NCI-H446 (cell line): ENCODE measurements at places on chromosomes 5 and 9.
A peak's percentile ranks its signal among the peaks of the same experiment; 100 is the strongest.

DNA sequence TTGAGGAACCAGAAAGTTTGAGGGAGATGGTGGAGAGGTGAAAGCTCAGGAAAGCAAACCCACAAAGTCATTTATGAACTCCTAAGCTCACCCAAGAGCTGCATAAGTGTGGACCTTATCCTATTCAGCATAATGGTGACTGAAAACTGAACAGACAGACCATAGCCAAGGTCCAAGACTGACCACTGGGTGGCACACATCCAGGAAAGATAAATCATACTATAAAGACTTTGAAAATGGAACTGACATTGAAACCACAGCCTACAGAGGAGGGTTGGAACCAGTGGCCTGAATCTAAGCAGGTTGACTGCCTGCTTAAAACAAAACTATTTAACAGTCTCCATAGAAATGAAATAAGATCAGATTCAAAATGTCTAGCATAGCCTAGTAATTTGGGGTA lies 121.0 kb upstream of the RGS7BP start:
- no peak for DNase-seq

DNA sequence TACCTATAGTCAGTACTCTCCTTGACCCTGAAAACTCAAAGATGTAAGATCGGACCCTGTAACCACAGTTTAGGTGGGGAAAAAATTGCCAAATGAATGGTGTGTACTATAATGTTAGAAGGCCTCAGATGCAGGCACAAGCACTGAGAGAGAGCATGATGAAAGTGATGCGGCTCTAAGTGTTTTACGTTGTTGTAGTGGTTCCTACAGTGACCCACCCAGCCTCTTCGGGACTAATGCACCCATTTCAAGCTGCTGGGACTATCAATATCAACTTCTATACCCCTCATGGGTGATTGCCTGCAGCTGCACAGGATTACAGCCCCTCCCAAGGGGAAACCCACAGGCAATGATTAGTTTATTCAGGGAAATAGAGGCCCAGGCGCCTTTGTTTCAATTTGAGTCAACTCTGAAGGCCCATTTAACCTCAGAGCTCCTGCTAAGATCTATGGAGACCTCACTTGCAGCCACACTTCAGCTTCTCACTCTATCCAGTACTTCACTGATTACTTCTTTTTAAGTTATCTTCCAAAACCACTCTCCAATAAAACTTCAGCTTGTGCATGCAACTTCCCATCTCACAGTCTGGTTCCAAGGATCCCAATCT lies 340.7 kb downstream of the NR2F1-AS1 start:
- DNase-seq, result no peak

GRCh38 chr5:28512648-28513047 lies 1474.3 kb upstream of the CDH9 start:
- DNase-seq, result no peak

DNA sequence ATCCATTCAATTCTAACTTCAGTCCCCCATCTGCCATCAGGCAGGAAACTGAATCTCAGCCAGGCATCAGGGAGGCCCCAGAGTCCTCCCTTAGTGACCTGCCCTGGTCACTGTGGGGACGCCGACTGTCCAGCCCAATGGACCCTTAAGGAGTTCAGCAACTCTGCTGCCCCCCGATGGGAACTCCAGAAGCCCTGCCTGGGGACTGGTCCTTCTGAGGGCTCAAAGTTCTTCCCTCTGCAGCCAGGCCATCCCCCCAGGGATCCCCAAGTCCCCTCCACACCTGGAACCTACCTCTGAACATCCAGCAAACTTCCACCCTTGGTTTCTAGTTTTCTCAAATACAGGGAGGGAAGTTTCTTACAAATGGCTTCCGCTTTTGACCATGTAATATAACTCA lies 76.8 kb downstream of the UBE2QL1 start:
- DNase-seq, result no peak

DNA sequence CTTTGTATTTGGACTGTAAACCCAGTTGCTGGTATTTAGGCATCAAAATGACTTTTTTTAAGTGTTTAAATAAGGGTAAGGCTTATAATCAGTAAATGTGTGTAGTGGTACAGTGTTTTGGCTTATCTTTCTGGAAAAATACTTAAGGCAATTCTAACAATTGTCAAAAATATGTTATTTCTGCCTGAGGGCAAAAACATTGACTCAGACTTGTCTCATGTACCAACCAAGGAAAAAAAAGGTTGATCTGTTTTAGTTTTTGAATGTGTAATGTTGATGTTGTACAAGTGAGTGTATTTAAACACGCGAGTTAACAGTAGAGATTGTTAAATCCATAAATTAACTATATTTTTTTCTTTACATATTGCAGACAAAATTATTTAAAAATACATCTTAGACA lies 277.8 kb upstream of the TYRP1 start:
- no peak for DNase-seq

DNA sequence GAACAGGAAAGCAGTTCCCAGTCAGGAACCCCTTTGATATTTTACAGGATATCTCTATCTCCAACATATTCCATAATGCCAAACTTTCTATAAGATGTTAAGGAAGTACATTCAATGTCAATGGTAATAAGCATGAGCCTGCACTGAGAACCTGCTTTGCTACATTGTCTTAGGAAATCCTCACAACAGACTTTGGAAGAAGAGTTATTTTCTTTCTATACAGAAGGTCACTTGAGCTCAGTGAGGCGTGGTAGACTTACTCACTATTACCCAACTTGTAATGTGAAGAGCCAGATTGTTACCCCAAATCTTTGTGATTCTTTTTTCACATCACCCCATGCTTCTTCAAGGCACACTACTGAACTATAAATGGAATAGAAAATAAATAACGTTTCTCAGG lies 435.9 kb downstream of the DNAH5 start:
- DNase-seq, result no peak

GRCh38 chr5:59790776-59791475 lies 102.6 kb downstream of the PDE4D start:
- no peak for DNase-seq

- DNase-seq, result no peak
Measured at GRCh38 chr5:163434401-163434866, 3.0 kb upstream of the CCNG1 start.

- no peak for DNase-seq
Measured at GRCh38 chr9:5841771-5842573, 9.1 kb upstream of the ERMP1 start.

GRCh38 chr5:97936231-97936630 lies 753.2 kb upstream of the RIOK2 start:
- DNase-seq, result no peak

GRCh38 chr5:142748132-142748531 lies 22.0 kb upstream of the ARHGAP26 start:
- DNase-seq, result no peak

DNA sequence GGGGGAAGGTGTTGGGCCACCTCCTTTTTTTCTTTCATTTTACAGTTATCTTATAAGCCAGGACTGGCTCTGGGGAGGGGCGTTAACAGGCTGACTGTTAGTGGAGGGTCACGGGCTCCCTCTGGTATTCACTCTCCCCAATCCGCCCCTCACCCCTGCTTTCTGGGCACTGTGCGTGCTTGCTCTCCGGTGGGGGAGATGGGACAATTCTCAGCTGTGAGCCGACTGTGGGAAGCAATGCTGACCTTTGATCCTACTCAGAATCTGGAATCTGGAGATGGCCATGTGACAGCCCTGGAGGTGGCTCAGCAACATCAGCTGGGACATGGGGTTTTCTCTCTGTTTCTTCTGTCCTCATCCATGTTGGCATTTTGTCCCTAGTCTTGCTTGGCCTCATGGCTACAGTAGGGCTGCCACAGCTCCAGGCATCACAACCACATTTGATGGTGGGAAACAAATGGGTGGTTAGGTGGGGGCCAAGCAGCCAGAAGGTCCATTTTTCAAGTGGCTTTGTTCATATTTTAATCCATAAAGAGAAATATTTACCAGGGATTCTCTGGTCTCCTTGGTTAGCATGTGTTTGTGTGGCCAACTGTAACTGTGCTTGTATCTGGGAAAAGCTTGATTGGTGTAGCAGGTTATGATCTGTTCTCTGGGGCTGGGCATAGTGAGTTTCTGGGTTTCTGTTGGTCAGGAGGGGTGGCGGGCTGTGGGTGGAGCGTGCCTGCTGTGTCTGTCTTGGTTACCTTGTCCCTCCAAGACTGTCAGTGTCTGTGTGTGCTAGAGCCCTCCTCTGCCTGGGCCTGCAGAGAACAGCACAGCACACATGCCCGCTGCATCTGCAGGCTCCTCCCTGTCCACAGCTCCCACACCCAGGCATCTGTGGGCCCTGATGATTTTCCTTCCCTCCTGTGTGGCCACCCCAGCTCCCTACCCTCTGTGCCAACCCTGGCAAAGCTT lies 12.4 kb downstream of the WNK2 start:
- no peak for DNase-seq

DNA sequence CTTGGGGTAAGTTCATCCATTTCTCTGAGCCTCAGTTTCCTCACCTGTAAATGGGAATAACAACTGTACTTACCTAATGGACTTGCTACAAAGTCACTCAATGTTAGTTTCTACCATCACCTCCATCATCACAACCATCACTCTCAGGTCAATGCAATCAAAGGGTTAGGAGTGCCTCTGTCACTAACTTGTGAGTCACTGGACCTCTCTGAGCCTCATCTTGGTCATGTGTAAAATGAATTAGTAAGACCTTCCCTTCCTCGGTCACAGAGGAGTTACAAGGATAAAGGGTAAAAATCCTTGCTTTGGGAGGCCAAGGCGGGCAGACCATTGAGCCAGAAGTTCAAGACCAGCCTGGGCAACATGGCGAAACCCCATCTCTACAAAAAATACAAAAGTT lies 12.8 kb downstream of the FABP6 start:
- no peak for DNase-seq

DNA sequence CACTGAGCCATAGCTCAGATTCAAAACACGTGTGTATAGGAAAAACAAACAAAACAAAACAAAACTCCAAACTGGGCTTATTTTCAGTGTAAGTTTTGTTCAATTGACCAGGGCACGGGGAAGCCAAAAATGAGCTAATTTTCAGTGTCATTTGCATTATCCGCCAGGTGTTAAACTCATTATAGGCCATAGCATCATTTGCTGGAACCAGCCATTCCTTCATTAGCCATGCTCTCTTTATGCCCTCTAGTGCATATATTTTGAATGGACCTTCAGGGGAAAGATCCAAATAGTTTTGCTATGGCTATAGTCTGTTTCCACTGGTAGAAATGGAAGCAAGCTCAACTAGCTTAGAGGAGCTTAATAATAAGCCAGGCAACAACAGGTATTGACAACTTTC lies 1205.2 kb upstream of the DMAC1 start:
- peak; percentile 39 for DNase-seq

DNA sequence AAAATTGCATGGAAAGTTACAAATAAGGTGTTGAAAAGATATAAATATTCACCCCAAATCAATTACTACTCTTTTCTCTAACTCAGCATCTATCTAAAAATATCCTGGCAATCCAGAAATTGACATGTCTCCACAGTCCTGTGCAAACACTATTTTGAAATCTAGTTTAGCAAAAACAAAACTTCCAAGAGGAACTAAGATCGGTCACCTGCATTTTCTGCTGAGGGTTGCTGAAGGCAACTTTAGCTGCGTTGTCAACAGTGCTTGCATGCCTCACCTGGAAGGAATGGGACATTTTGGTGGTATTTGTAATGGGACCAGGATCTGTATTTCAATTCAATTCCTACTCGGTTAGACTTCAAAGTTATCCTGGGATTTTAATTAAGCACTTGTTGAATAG lies 398.3 kb downstream of the NTRK2 start:
- DNase-seq, result no peak

- no peak for DNase-seq
Measured at GRCh38 chr5:170006021-170006420, 25.7 kb upstream of the INSYN2B start.

GRCh38 chr5:176719113-176719739 lies 71.9 kb downstream of the TSPAN17 start:
- DNase-seq, result no peak

DNA sequence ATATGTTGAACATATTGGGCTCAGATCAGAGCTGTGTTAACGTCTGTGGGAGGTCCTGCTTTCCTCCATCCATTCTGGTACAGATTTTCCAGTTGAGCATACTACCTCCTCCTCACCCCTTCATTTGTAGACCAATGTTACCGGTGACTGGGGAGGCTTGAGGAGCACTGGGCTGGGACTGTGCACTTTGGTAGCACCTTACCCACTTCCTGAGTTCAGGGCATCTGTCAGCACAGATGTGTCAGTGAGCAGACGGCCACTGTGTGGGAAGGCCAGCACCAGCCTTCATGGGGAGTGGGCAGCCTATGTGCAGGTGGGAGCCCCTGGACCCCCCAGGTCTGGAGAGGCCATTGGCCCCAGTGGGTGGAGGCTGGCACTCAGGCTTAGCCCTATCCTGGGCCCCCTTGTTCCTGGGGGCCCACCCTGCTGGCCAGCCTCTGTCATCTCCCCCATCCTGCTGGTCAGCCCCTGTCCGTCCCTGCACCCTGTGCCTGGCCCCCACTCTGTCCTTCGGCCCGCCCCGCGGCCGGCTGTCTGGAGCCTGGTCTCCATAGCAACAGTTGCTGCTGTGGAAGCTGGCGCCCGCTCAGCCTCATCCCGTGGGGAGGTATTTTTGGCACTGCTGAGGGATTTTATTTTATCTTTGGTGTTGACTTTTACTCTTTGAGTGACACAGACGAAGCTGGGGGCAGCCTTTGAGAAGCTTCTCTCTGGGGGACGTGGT lies 21.3 kb downstream of the WNK2 start:
- no peak for DNase-seq

DNA sequence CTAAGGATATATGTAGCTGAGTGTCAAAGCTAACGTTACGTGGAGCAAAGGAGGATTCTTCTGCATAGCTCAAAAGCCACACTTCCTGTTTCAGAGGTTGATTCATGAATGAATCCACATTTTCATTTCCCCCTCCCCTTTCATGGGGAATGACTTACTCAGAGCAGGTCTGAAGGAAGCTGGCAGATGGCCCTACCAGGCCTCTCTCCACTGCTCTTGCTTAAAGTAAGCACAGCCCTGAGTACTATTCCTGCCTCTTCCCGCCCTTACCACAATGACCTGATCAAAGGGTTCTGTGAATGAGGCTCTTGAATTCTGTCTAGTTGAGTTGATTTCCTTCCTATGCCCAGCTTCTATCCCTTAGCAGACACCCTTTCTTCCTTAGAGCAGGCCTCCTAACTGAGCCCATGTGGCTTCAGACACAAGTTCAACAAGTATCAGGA lies 6.3 kb downstream of the IGIP start:
- DNase-seq, result no peak

- no peak for DNase-seq
Measured at GRCh38 chr5:7789567-7789966, 61.4 kb downstream of the CFAP90 start.

DNA sequence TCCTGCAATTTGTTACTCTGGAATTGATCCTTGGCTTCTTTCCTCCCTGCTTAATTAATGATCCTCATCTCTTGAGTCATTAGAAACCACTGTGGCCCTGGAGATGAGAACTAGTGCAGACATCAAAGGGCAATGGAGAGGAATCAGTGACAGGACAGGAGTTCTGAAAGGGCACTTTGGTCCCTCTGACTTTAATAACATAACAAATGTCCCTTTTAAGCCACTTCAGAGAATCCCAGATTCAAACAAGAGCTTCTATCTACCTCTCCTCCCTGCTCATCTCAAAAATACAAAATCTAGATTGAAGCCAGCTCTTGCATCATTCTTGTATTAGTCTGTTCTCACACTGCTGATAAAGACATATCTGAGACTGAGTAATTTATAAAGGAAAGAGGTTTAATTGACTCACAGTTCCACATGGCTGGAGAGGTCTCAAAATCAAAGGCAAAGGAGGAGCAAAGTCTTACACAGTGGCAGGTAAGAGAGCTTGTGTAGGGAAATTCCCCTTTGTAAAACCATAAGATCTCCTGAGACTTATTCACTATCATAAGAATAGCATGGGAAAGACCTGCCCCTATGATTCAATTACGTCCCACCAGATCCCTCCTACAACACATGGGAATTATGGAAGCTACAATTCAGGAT lies 139.1 kb downstream of the PLPPR1 start:
- no peak for DNase-seq
